Neural crest cell (in vitro differentiated cells): ENCODE measurements at places on chromosomes 5 and 9.

GRCh38 chr5:87074934-87075541, 192.6 kb upstream of the RASA1 start:
- H3K27me3 ChIP-seq = no peaks in the 10 kb centered on the region
- peaks cover 4% of the 10 kb centered on the region for H3K4me1 ChIP-seq
- H3K27ac ChIP-seq = no peak overlapping the region
- DNase-seq = no peak
- no peaks in the 10 kb centered on the region for H3K36me3 ChIP-seq

- peak; percentile 62 for DNase-seq
- H3K36me3 ChIP-seq = peaks cover 7% of the 10 kb centered on the region
- no peak overlapping the region for H3K4me3 ChIP-seq
- no peak overlapping the region for H3K27ac ChIP-seq
- peaks cover 5% of the 10 kb centered on the region for H3K4me1 ChIP-seq
Observed at GRCh38 chr9:90142580-90142979, 500.0 kb downstream of the DIRAS2 start.

DNA sequence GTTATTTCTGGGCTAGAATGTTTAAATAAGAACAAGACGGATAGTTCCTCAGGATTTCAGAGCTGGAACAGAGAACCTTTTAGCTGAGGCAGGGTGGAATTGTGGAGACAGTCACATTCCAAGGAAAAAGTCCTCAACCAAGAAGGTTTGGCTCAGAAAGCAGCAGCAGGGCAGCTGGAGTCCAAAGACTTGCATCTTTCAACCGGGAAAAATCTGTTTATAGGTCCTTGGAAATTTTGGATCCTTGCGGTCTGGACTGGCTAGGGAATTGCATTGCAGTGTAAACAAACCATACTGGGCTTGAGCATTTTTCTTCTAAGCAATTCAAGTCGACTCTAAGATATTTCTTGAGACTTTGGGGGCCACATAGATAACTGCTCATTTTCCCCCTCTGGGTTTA, 40.8 kb upstream of the HMHB1 start:
- H3K36me3 ChIP-seq = no peaks in the 10 kb centered on the region
- H3K27ac ChIP-seq = no peak overlapping the region
- H3K27me3 ChIP-seq = no peaks in the 10 kb centered on the region
- DNase-seq = no peak
- no peak overlapping the region for H3K4me3 ChIP-seq

- peaks cover 19% of the 10 kb centered on the region for H3K27me3 ChIP-seq
- peaks cover 16% of the 10 kb centered on the region for H3K4me1 ChIP-seq
- DNase-seq = no peak
- H3K36me3 ChIP-seq = no peaks in the 10 kb centered on the region
Observed at GRCh38 chr5:172713809-172714490, 57.0 kb downstream of the DUSP1 start.

DNA sequence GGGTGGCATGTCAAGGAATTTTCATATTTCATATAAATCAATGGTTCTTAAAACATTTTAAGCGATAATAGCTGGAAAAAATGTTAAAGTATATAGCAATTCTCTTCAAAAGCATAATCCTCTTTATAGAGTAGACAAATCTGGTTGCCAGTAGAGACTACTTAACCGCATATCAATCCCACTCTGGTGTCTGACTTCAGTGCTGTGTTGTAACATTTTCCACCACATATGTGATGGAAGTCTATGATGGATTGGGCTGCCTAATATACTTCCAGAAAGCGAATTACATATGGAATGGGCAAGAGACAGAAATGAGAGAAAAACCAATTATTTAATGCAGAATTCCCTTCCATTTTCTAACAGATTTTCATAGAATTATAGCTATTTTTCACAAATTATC, 54.3 kb downstream of the FBN2 start:
- no peaks in the 10 kb centered on the region for H3K4me1 ChIP-seq
- H3K27me3 ChIP-seq = no peaks in the 10 kb centered on the region
- no peak overlapping the region for H3K4me3 ChIP-seq
- H3K27ac ChIP-seq = no peak overlapping the region

GRCh38 chr5:74289238-74289637, 351.3 kb downstream of the ENC1 start:
- no peaks in the 10 kb centered on the region for H3K27me3 ChIP-seq
- no peak overlapping the region for H3K4me3 ChIP-seq
- H3K4me1 ChIP-seq = peaks cover 5% of the 10 kb centered on the region
- no peak for DNase-seq

- no peaks in the 10 kb centered on the region for H3K27me3 ChIP-seq
- no peak overlapping the region for H3K27ac ChIP-seq
- H3K4me1 ChIP-seq = peaks cover 37% of the 10 kb centered on the region
- H3K4me3 ChIP-seq = no peak overlapping the region
- DNase-seq = no peak
Observed at GRCh38 chr5:142600611-142601358, 85.1 kb downstream of the FGF1 start.

DNA sequence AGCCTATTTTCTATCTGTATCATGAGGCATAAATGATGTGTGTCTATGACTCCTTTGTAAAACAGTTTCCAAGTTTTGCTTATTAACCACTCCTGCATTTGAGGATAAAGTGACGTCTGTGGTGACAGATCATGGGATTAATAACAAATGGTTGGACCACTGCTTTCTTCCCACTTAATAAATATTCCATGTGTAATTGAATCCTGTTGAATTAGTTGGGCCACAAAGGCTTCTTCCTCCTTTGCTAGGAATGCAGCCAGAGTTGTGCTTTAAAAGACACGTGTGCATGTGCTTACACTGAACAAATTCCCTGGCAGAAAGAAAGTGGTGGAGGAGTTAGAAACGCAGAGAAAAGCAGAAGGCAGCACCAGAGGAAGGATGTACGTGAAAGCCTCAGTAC, 150.2 kb downstream of the ACTBL2 start:
- DNase-seq = no peak
- peaks cover 12% of the 10 kb centered on the region for H3K4me1 ChIP-seq
- H3K27me3 ChIP-seq = no peaks in the 10 kb centered on the region
- no peak overlapping the region for H3K27ac ChIP-seq
- no peak overlapping the region for H3K4me3 ChIP-seq
